ENCODE measurements at places on chromosomes 11 and 22. TPM values are rescaled to one million over a fixed set of nuclear protein-coding genes. Genes with fewer than 3 reads are reported as not detected.

The RNH1 gene
- 182 TPM for total RNA-seq

The F2 gene
- total RNA-seq: not detected

The MRGPRX3 gene
- total RNA-seq: not detected

The ATXN10 gene
- total RNA-seq: 193 TPM

The RASD2 gene
- total RNA-seq: 8.7 TPM

The TIRAP gene
- 14.5 TPM for total RNA-seq

The KDM4E gene
- not detected for total RNA-seq

The OR8G1 gene
- total RNA-seq: not detected

The C11orf97 gene
- not detected for total RNA-seq

The SCGB1D2 gene
- not detected for total RNA-seq

The OR8K3 gene
- total RNA-seq: not detected

The ART1 gene
- not detected for total RNA-seq

The E2F8 gene
- total RNA-seq: 3.0 TPM

The RAB3IL1 gene
- total RNA-seq: 14.9 TPM

The ZNF280B gene
- 1.5 TPM for total RNA-seq

The TBX1 gene
- total RNA-seq: 13.0 TPM

The OR51B4 gene
- total RNA-seq: 0.42 TPM

The RAB36 gene
- 21.5 TPM for total RNA-seq

The CASP5 gene
- total RNA-seq: not detected

The SYT7 gene
- total RNA-seq: 6.7 TPM

The TMEM86A gene
- total RNA-seq: 4.6 TPM

The BRSK2 gene
- 1.7 TPM for total RNA-seq

The OR2D2 gene
- total RNA-seq: 1.0 TPM

The ANO9 gene
- 17.9 TPM for total RNA-seq

The C22orf42 gene
- total RNA-seq: not detected

The HBB gene
- 144 TPM for total RNA-seq

The DGAT2 gene
- total RNA-seq: 24.0 TPM

The TUG1 gene
- 119 TPM for total RNA-seq

The MFNG gene
- 20.3 TPM for total RNA-seq

The DEUP1 gene
- total RNA-seq: not detected

The POTEH gene
- total RNA-seq: not detected

The FGF19 gene
- total RNA-seq: not detected

The ANO1 gene
- 75.5 TPM for total RNA-seq

The MMP3 gene
- not detected for total RNA-seq

The CBLIF gene
- not detected for total RNA-seq

Data from ureter (tissue), 1 donor.